Activated T-cell treated with anti-CD3 and anti-CD28 coated beads, Interleukin-2, amount 50 U/mL, for 4 hours (primary cell): ENCODE measurements at places on chromosomes 5 and 9.

DNA sequence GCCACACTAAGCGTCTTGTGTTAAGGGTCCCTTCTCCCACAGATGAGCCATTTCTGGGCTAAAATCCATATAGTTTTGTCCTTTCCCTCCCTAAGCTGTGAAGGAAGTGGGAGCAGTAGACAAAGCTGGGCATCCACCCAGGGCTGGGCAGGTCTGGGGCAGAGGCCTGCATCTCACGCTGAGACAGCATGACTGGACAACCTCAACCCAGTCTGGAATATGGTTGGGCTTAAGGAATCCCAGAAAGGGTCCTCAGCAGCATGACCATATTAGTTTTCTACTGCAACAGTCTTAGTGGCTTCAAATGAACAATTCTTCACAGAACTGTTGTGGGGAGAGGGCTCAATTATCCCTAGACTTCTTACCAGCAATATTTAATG is 173.8 kb downstream of the AUH start:
- DNase-seq, result no peak

- DNase-seq, result no peak
Measured at GRCh38 chr5:112186401-112186990, 232.6 kb downstream of the EPB41L4A start.

DNA sequence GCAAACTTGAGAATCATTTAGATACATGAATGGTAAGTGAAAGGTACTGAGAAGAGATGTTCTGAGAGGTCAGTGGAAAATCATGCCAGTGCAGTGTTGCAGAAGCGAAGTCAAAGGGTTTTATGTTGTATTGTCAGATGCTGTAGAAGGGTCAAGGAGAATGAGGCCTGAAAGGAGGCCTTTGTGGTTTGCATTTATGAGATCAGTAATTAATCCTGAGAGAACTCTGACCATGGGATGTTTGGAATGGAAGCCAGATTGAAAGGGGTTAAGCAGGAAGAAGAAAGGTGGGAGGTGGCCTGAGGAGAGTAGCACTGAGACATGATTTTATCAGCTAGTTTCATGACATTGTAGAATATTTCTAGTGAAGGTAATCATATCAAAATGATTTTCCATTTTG is 97.8 kb downstream of the ZSWIM6 start:
- DNase-seq, result no peak

DNA sequence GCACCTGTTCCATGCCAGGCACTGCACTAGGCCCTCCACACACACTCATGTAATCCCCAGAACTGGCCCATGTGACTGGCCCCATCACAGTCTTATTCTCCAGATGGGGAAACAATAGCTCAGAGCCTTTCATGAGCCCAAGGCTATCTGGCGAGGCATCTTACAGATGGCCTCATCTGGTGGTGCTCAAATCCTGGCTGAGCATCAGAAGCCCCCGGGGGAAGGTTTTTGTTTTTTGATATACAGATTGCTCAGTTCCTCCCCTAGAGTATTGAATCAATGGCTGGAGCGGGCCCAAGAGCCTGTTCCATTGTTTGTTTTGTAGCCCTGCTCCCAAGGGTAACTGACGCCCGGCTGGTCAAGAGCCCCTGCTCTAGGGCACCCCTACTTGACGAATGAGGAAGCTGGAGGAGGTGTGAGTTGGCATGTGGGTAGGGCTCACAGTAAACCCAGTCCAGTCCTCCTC is 145.3 kb upstream of the RAPGEF1 start:
- no peak for DNase-seq

DNA sequence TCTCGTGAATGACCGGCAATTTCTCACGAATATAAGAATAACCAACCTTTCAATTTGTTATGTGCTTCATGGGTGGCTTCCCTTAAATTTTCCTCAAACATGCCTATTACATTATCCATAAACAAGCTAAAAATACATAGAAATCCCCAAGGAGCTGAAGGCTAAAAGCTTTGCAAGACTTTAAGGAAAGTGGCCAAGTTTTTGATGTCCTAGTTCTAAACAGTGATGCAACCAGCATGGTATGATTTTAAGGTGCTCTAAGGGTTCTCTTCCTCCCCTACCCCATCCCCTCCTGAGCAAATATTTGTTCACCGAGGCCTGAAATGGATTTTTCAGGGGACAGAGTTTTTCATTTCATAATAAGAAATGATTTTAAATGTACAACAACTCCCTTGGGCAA is 79.8 kb downstream of the RGS7BP start:
- no peak for DNase-seq

GRCh38 chr9:34540827-34541226 is 18.0 kb upstream of the ENHO start:
- no peak for DNase-seq

- DNase-seq, result no peak
Measured at GRCh38 chr9:71249729-71250317, 128.4 kb upstream of the TRPM3 start.

DNA sequence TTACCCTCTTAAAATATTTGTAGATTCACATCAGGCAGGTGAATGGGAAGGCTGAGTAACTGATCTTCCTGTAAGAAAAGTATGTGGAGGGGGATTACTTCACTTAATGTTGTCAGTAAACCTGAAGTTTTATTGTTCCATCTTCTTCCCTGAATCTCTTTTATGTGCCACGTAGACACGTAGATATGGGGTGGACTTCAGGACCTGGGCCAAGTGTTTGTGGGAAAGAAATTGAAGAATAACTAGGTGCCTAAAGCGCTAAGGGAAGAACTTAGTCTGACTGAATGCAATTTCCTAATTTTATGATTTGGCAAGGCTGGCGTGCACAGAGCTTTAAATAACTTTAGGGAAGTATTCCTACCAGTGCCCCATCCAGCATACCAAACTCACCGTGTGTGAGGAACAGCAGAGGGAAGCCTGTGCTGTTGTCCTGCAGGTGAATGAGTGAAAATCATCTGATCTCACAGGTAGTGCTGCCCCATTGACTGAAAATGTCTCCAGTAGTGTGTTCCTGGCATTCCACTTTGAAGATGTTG is 323.4 kb downstream of the KDM4C start:
- DNase-seq, result no peak

DNA sequence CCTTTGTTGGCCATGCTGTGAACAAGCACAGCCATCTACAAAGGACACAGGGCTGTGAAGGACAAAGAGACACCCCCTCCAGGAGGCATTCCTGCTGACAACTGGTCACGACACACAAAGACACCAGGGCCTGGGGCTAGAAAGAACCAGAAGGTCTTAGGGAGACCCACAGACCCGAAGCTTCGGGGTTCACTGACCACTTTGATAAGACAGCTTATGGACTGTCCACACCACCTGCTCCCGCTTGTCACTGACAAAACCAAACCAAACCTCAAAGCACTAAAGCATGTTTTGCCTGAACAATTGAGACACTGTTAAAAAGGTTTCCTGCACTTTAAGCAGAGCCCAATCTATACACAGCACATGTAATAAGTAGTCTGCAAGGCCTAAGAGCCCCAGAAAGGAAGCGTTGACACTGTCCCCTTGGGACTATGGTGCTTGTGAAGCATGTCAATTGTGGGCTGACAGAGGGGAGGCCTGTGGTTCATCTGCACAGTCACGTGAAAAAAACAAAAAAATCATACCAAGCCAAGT is 185.0 kb downstream of the GAPVD1 start:
- no peak for DNase-seq

DNA sequence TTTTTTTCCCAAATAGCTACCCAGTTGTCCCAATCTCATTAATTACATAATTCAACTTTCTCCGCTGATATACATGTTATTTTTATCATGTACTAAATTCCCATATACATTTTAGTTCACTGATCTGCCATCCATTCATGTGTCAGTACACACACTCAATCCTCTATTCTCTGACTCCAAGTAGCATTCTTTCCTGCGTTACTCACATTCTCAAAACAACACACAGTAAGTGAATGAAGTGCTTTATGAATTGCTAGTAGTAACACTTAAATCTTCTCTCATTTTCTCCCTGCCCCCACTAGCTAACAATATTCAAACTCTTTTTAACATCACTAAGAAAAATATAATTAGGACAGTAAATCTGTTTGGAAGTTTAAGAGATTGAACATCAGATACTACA is 8.9 kb downstream of the ZNF366 start:
- DNase-seq, result no peak

GRCh38 chr9:125985142-125985997 is 238.2 kb downstream of the PBX3 start:
- no peak for DNase-seq

DNA sequence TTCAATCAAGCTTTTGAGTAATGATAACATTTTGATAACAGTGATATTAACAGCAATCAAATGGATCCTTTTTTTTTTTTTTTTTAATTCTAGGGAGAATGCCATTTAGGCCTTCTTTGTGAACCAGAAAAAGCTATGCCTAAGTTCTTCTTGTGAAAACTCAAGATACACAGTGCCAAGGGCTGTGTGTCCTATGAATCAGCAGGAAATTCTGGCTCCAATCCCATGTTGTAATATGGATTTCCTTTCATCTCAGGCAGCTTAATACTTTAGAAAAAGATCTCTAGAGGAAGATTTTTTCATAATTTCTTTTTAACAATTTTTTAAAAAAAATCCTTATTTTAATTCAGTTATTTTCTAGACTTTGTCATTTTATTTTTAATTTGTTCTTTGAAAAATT is 96.1 kb downstream of the NUDT12 start:
- DNase-seq, result no peak

DNA sequence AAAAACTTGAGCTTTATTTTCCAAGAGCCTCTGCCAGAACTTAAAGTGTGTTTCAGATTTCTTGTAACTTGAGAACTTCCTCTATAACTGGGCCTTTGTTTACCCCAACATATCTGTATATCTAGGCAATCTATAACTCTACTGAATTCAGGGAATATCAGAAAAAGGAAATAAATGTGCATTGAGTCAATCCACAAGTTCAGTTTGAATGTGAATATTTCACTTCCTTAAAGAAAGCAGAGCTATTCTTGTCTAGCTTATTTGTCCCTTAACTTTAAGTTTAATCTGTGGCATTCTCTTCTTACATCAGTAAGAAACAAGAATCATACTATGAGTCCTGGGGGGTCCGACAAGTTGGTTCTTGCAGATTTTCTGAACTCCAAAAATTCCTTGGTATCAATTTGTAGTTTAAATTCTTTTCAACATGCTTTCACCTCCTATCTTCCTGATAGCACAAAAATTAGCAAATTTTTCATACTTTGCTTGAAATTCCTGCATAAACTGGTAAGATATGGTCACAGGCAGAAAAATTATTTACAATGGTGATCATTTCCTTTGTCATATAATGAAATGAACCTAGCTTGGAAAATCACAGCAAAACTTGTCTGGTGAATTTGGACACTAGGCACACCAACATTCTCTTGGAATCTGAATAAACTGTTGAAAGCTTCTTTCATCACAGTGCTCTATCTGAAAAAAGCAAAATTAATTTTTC is 19.8 kb upstream of the ITGA1 start:
- DNase-seq, result no peak

DNA sequence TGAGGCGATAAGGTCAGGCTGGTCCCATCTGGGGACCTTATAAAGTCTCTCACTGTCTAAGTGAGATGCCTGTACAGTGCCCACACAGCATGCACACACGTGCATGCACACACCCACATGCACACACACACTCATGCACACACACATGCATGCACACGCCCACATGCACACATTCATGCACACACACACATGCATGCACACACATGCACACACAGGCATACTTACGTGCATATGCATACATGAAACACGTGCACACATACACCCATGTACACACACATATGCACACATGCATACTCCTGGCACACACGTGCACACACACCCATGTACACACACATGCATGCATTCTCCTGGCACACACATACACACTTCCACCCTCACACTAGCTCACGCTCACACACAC is 12.2 kb downstream of the COL23A1 start:
- DNase-seq, result no peak

GRCh38 chr5:72172786-72173185 is 65.5 kb downstream of the MAP1B start:
- no peak for DNase-seq

DNA sequence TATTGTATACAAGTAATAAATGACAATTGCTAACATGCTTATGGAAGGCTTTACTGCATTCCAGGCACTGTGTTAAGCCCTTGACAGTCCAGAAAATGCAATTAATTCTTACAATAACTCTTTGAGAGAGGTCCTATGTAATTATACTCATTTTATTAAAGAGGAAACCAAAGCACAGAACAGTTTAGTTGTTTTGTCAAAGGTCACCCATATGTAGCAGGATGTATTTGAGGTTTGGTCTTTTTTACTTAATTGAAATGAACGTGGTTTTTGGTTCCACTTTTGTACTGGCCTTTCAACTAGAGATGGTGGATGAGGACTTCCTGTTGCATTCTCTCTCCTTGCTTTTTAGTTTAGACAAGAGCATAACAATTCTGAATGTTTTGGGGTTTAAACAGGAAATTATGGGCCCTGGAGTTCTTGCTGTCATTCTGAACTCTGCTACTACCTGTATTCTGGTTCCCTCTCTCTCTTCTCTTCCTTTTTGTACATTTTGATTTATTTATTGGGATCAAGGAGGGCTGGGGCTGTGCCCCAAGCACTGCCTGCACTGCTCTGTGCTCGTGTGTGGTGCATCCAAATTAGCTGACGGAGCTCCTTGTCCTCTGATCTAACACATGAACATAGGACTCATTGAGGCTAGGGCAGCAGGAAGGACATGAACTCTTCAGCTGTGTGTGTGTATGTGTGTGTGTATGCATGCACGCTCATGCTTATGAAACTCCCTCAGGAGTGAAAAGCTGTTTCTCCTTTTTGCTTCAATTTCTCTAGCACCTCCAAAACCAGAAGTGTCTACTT is 47.4 kb downstream of the SLC28A3 start:
- DNase-seq, result no peak

DNA sequence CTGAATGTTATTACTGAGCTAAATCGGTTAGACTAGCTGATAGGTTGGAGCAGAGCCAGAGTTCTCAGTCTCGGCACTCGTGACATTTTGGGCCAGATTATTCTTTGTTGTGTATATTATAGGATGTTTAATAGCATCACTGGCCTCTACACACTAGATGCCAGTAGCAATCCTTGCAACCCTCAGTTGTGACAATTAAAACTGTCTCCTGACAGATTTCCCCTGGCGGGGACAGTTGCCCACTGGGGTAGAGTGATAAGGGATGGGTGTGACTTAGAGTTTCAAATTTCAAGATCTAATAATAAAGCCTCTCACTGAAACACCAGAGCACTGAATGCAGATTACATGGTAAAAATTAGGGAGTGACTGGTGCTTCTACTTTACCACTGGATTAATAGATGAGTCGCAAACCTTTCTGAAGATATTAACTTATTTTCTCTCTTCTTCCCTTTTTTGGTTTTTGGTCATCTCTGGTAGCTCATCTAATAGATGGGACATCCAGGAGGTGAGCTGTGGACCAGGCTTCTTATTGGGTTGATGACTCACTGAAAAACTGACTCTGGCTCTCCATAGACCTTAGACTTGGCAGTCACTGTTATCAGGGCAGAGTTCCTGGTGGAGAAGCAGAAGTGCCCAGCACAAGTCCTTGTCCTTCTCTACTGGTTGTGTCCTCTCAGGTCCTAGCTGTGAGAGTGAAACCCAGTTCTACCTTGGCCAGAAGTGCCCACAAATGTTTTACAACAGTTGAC is 150.3 kb downstream of the UNC13B start:
- DNase-seq, result no peak

GRCh38 chr5:18699681-18700080 is 1065.4 kb downstream of the TAF11L14 start:
- DNase-seq, result no peak

GRCh38 chr5:174817610-174818009 is 93.2 kb downstream of the MSX2 start:
- no peak for DNase-seq

- no peak for DNase-seq
Measured at GRCh38 chr9:4207881-4208615, 91.8 kb downstream of the GLIS3 start.
